ENCODE measurements at places on chromosomes 6 and 20.

DNA sequence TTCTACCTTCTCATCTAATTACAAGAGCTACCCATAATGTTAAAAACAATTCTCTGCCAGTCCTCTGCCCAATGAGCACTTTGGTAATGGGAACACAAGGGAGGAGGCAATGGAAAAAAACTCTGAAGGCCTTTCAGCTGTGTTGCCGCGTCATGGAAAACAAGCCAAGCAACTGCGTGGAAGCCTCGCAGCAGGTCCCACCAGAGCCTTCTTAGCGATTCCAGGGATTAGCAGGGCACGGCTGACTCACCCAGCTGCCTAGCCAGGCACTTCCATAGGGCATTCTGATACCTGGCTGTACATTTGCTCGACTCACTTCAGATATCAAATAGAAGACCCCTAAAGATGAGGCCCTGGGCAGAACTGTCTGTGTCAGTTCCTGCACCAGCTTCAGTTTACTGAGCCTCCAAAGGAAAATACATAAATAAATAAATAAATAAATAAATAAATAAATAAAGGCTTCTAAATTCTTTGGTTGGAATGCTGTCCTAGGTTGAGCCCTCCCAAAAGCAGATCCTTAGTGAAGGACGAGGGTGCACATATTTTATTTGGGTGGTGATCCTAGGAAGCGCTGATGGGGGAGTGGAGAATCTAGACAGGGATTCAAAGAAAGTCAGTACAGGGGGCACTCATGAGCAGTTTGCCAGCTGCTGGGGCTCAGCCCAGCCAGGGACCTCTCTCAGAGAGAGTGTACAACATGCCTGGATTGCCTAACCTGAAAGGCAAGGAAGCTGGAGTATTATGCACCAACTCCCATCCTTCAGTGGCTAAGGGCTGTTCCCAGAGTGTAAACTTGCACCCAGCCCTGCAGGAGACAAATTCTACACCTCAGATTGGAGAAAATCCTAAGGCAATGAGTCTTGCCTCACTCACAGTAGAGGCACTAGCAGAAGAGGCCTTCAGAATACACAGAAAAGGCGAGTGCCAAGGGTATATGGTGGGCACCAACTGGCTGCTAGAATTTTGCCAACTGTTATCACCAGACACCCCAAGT, 18.2 kb downstream of the SNAP25 start:
- DNase-seq: no peak

DNA sequence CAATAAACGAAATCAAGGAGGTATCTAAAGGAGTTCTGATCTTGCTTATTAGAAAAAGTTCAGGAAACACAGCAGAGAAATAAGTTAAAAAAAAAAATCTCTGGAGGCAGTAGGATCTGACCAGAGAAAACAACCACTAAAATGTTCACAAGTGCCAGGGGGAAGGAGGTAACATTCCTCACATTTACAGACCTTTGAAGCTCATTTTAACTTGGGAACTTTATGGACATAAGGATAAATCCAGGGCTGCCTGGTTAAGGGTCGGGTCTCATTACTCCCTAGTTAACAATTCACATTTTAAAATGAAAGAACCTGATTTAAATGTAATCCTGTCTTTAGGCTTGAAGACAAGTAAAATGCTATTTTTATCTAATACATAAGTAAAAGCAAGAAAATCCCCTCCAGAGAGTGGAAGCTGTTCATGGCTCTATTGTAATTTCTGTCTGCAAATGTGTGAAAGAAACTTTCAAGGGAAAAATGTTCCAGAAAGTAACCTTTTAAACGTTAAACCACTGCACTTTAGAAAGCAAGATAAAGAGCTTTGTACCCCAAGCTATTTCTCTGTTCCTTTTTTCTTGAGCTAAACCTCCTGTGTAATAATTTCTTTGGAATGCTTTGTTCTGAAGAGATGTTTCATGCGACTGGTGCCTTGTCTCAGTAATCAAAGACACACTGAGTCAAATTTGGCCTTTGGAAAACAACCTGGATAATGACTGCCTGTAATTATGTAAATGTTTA, 38.2 kb downstream of the MYLIP start:
- no peak for DNase-seq

- DNase-seq: no peak
Observed at GRCh38 chr20:61734733-61735502, 330.8 kb downstream of the TAF4 start.

- no peak for DNase-seq
Observed at GRCh38 chr20:60976913-60977312, 275.1 kb upstream of the CDH4 start.

DNA sequence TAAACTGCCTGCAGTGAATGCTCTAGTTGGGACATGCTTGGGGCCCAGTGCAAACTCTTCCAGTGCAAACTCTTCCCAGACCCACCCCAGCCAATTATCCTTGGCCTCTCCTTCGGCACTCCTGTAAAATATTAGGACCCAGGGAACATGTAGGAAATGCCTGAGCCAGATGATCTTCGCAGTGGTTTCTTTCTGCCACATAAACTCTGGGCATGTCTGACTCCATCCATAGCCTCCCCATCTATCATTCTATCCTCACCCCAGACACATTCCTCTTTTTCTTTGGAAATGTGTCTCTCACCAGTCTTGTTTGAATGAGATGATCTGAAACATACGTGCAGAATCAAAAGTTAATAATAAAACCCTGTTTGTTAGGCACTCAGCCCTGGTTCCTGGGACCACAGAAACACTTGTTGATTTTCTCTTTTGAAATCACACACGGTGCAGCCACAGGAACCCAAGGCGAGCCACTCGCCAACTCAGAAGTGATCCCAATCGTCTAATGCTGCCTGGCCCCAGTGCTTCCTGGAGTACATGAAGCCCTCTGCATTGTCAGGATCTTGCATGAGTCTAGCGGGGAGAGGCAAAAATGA, 108.9 kb upstream of the CST7 start:
- no peak for DNase-seq

- peak; percentile 96 for DNase-seq
Observed at GRCh38 chr6:133099573-133099972, 141.6 kb upstream of the EYA4 start.

DNA sequence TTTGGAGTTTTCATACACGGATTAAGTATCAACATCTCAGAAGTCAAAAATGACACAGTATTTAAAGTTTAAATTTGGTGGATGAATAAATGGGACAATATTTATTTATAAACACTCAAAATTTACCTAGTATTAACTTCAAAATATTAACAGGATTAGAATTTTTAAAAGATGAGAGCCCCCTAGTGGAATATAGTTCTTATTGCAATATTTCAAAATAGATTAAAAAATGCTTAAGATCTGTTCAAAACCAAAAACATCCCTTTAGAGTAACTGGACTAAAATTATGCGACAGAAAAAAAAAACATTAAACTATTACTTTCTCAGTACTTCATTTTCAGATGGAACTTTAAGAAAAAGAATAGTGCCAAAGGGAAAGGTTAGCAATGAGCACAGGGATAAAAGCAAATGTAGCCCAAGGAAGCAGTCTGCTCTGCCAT, 56.6 kb downstream of the SNX14 start:
- DNase-seq: peak; percentile 25

DNA sequence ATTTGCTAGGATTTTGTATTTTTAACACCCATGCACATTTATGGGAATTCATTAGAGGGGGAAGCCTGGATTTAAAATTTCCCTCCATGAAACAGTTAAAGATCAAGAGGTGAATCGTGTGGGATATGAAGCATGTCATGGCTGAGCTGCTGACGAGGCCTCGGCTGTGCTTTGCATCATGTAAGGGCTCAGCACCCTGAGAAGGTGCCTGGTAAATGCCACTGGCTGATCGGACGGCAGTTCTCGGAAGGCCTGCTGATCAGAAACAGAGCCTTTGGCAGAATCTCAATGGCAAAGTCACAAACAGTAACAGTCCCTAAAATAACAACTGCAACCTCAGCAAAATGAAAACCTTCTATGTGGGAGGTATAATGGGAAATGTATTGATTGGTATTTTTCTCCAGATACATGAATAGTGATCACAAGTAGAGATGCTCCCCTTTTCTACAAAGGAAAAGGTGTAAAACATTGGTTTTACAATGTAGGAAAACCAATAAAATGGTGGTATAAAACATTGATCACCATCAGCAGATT, 53.0 kb upstream of the FUCA2 start:
- DNase-seq: no peak

DNA sequence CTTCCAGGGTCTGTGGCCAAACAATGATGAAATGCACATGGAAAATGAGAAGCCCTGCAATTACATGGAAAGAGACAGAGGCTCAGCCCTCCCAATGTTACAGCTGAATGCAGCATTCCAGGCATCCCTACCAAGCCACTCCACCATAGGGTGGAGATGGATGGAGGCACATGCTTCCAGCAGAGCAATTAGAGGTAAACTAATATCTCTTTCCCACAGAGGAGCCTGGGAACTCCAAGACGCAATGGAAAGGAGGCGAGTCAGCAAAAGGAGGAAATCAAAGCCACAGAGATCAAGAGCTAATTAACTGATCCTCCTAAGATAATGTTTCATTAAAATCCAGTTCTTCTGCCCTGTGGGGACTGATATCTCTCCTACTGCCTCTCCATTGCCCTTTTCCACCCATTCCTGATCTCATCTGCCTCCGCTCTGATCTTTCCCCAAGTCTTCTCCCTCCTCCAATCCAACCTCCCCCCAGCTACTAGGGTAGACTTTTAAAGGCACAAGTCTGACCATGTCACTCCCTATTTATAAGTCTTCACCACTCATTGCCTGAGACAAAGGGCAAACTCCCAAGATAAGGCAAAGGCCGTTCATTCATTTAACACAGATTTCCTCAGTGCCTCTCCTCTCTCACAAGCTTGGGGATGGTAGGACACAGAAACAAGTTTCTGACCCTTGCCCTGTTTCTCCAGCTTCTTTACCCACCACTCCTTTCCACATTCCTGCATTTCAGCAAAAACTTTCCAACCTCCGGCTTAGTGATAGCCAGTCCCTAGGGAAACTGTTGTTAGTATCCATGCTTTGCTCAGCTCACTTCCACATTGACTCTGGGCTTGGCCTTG, 14.3 kb upstream of the KCNB1 start:
- no peak for DNase-seq

DNA sequence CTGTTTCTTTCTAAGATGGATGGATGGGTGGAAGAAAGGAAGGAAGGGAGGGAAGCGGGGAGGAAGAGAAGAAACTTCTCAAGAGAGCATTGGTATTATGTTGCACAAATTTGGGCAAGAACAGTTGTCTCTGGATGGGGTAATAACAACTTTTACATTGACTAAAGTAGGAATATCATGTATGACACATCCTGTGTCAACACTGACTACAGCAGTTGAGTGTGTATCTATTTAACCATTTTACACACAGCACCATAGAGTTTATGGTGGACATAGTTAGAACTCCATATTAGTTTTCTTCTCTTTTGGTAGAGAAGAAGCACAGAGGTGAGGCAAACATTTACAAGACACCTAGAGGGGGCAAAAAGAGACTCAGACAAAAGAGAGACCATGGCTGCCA, 44.2 kb upstream of the RNF146 start:
- DNase-seq: no peak

DNA sequence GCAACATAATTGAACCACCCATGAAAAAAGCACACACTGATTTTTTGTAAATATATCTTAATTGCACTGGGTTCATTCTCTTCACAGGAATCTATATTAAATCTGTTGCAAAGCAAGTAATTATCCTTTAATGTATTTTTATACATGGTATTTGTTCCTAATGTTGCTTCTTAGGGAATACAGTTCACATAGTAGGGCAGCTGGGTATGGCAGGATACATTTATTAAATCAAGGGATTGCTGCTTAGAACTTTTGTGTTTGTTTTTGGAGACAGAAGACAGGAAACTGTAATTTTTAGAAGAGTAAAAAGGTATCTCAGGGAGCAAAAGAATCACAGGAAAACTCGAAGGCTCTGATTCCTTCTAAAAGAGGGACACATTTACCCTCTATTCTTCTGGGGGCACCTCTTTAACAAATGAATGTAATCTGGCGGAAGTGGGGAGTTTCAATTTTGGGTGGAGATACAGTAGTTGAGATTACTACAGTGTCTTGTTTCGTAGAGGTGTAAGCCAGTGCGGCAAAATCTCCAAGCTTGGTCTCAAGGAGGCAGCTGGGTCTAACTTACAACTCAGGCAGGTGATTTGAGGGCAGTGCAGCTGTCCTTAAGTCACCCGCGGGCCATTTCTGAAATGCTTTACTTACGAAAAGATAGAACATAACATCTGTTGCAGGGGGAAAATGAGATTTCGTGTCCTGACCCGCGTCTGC, 812 bp upstream of the SMIM13 start:
- DNase-seq: no peak

DNA sequence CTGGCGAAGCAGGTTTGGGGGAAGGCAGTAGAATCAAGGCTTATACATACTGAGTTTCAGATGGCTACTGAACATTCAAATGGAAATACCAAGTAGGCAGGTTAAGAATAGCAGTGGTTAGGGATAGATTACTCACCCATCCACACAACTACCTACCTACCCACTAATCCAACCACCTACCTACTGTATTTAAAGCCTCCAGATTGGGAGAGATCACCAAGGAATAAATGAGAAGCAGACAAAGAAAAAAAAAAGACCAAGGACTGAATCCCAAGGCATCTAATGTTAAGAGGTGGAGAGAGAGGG, 68.3 kb upstream of the SMIM29 start:
- no peak for DNase-seq

DNA sequence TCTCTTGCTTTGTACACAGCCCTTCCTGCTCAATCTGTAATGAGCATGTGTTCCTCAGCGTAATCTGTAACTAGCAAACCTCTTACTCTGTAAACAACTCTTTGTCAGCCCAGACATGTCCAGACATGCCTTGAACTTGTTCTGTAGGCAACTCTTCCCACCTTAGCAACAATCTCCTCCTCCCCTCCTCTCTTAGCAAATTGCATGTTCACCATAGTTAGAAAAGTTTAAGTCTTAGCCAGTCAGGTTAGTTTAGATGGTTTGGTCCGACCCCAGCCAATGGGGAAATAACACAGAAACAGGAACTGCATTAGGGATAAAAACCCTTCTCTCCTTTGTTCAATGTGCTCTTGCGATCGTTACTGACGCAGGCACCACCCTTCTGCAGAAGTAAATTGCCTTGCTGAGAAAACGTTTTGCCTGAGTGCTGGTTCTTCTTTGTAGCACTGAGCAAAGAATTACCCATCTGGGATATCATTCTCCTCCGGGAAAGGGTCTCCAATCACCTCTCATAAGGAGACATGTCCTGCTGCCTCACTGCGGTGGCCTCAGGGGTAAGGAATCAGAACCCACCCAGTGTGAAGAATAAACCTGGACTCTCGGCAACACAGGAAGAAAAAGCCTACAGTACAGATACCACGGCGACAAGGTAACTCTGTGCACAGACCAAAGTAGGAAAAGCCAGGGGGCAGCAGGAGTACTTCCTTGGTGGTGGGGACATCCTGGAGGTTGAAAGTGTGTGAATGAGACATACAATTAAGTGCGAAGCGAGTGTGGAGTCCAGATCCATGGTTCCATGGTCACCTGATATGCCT, 26.2 kb downstream of the PLN start:
- peak; percentile 78 for DNase-seq

GRCh38 chr6:54784011-54784410, 62.6 kb upstream of the FAM83B start:
- peak; percentile 18 for DNase-seq

DNA sequence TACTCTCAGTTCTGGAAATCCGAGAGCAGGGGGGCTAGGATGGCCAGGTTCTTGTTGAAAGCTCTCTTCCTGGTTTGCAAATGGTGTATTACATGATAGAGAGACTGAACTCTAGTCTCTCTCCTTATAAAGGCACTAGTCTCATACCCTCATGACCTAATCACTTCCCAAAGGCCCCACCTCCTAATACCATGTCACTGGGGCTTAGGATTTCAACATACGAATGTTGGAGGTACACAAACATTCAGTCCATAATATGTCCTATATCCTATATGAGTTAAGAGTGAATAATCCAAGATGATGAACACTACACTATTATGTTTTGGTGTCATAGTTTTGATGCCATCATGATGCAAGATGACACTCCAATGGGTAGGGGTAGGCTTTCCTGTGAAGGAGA, 20.0 kb upstream of the TXLNB start:
- DNase-seq: no peak

All from mesenchymal stem cell (in vitro differentiated cells and primary cell).